ENCODE measurements at places on chromosomes 3 and 15.
A peak's percentile ranks its signal among the peaks of the same experiment; 100 is the strongest.

GRCh38 chr3:186932281-186933181, 2.2 kb downstream of the ST6GAL1 start:
- DNase-seq: peak; percentile 39

DNA sequence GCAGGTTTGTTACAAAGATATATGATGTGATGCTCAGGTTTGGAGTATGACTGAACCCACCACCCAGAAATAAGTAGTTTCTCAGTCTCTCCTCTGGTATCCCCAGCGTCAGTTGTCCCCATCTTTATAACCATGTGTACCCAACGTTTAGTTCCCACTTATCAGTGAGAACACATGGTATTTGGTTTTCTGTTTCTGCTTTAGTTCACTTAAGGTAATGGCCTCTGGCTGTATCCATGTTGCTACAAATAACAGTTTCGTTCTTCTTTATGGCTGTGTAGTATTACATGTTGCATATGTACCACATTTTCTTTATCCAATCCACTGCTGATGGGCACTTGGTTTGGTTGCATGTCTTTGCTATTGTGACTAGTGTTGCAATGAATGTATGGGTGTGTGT, 132.3 kb downstream of the LMLN start:
- DNase-seq: no peak

DNA sequence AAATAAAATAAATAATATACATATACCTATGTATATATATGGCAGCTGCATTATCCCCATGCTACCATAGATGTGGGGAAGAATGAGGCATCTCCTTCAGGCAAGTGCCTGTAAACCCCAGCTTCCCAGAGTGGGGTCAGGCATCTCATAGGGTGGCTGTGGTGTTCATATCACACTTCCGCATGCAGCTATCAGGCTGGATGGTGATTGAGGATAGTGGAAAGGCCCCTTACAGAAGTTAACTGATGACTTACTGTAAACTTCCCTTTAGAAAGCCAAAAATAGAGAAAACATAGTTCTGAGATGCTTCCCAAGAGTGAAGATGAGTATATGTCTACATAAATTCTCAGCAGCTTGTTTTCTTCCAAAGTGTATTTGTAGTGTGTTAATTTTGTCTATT, 3.5 kb upstream of the PP2D1 start:
- DNase-seq: no peak

DNA sequence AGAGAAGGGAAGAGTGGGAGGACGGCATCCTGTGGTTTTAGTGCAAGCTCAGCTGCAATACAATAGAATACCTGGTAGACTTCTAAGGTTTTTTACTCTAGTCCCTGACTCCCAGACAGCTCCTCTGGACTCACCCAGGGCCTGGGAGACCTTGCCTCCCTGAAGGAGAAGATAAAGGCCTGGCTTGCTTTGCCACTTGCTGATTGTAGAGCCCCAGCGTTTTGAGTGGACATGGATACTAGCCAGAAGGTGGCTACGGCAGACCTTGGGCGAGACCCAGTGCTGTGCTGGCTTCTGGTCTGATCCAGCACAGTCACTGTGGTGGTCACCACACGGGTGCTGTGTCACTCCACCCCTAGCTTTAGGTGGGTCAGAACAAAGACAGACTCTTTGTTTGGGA, 72.2 kb upstream of the TTC14 start:
- no peak for DNase-seq

DNA sequence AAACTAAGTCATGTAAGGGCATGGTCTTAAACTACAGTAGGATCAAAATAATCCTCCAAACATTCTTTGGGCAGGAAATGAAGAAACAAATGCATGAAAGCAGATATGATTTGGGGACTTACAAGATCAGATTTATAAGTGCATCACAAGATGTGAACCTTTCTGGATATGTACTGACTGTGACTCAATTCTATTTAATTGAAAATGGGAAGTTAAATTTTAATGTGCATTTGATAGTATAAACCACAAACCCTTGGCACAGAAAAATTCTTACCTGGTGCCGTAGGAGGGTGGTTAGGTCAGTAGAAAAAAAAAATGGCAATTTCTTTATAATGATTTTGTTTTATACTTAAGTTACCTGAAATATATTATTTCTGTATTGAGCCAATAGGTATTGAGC, 262.5 kb upstream of the TGFBR2 start:
- no peak for DNase-seq

- DNase-seq: no peak
Measured at GRCh38 chr3:144332868-144333267, 361.2 kb downstream of the DIPK2A start.

DNA sequence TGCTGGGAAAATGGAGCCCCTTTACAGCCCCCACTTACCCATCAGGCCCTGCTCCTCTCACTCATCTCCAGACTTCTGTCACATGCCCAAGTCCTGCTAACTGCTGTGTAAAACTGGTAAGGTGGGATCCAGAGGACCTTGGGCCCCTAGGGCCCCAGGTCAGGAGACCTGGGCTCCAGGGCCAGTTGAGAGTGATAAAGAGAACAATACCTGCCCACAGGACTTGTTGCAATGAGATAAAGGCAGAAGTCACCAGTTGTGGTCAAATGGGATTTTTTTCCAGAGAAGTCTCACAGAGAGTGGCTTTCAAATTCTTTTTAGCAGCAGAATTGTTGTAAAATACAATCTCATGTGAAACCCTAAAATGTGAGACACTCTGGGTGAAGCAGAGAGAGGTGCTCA, 753 bp downstream of the FURIN start:
- DNase-seq: no peak

DNA sequence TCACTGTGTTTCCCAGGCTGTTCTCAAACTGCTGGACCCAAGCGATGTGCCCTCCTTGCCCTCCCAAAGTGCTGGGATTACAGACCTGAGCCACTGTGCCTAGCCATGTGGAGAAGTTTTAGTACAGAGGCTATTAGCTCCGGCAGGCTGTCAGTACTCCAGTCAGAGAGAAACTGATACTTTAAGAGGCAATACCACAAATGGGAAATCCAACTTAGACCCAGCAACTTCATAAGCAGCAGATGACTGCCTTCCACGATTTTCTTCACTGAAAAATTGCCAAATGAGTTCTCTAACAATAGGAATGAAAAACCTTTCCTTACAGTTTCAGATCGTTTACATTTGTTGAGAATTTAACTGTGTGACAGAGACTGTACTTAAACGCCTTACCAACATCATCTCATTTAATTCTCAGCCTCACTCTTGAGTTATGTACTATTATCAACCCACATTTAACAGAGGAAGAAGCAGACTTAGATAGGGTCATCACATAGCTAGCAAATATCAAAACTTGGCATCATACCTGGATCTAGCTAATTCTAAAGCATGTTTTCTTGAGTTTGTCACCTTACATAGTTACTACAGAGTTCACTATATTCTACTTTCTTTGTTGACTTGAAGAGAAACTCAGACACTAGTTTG, 127.4 kb downstream of the TCF12 start:
- DNase-seq: no peak

- no peak for DNase-seq
Measured at GRCh38 chr3:116139641-116140040, 305.6 kb downstream of the LSAMP start.

- peak; percentile 26 for DNase-seq
Measured at GRCh38 chr15:43903864-43904290, 77.1 kb downstream of the WDR76 start.

DNA sequence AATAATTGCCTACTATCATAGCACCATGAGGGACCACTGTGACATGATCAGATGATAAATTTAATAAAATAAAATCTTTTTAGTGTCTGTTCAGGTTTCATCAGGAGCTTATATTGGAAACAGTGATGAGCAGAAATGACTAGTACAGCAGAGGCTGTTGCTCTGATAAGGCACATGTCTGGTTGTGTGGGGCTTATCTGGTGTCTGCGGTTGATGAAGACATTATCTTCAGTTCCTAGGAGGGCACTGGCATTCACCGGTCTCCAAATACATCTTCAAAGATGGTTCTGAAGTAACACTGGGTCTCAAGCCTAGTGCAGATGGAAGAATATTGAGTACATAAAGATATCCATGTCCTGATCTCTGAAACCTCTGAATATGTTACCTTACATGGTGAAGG, 125.3 kb downstream of the SUCNR1 start:
- no peak for DNase-seq

DNA sequence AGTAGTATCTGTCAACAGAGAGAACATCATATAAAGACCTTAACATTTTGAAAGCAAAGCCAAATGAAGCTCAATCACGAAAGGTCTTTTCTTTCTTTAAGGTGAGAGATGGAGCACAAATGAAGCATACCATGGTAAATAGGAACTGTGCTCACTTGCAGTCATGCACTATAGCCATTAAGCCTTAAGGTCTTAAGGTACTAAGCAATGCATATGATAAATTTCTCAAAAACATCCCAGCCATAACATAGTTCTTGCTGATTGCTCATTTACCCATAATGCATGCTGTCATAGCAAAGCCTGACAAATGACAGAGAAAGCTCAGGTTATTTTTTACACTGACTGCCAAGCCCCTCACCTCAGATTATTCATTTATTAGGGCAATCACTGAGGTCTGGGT, 214.5 kb downstream of the MECOM start:
- no peak for DNase-seq

DNA sequence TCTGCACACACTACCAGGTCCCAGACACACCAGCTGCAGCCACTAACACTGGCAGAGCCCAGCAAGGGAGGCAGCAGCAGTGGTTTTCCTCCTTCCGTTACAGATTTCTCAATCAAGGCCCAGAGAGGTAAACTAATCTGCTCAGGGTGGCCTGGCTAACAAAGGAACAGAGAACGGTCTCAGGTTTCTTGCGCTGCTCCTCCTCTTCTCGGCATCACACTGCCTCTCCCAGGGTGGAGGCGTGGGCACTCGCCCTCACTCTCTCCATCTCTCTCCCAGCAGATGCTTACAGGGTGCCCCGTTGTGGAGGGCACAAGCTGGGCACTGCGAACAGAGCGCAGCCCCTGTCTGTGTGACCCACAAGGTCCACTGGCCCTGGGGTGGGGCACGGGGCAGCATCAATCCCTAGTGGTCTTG, 228.7 kb downstream of the VPS13C start:
- DNase-seq: no peak

- DNase-seq: no peak
Measured at GRCh38 chr3:173467501-173467900, 70.0 kb downstream of the NLGN1 start.

DNA sequence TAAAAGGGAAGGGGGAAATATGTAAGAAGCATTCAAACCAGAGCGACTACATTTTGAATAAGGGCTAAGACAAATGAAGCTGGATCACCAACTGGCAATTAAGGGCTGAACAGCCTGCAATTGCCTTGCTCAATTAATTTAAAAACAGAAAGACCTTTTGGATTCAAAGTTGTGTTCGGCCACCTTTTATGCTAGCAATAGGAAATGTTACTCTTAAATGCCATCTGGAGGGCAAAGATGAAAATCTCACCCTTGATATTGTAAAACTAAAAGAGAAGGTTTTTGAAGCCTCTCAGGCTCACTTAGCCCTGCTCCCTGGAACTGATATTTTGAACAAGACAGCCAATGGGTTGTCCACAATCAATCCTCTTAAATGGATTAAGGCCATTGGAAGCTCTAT, 44.2 kb downstream of the ACAD9 start:
- DNase-seq: no peak

- DNase-seq: no peak
Measured at GRCh38 chr3:128556907-128557306, 63.9 kb upstream of the GATA2 start.
